ENCODE measurements at places on chromosomes 3 and 15.
A peak's percentile ranks its signal among the peaks of the same experiment; 100 is the strongest.

GRCh38 chr3:9781978-9782603 lies 10.2 kb downstream of the TADA3 start:
- no peak for DNase-seq

DNA sequence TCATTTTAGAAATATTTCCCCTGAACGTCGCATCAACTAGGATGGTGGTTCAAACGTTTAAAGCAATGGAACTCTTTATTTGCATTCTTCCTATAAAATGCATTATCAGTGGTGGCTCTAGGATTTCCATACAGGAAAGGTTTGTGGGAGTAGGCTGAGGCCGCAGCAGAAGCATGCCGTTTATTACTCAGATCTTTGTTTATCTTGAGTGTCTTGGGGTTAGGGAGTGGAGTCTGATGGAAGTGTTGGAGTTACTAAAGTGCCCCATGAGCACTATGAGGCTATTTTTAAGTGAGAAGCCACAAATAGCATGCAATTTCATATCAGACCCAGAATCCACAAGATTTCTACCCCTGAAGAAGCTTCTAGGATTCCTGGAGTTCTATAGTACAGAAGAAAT lies 26.2 kb downstream of the ATOSA start:
- DNase-seq, result no peak

GRCh38 chr3:158808697-158809096 lies 6.8 kb downstream of the MFSD1 start:
- DNase-seq, result no peak

GRCh38 chr3:49717959-49718857 lies 1.3 kb downstream of the AMIGO3 start:
- DNase-seq, result peak; percentile 81

- DNase-seq, result no peak
Observed at GRCh38 chr3:113721636-113722035, 24.4 kb downstream of the NAA50 start.

Data from endodermal cell (in vitro differentiated cells).